ENCODE measurements at places on chromosomes 5 and 9.

DNA sequence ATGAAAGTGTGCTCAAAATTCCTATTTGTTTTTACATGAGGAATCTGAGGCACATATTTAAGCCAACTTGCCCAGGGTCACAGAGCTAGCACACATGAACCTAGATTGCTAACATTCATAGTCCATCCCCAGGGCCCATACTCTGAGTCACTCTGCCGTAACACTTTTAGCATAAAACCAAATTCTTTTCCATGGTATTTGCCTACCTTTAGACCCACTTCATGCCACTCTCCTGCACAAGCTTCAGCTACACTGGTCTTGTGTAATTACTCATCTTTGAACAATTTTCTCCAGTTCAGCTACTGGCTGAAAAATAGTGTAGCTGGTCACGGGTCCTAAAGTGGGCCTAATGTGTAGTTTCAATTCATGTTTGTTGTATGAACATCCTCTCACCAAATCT, 200.7 kb downstream of the SLC12A2 start:
- DNase-seq = no peak

DNA sequence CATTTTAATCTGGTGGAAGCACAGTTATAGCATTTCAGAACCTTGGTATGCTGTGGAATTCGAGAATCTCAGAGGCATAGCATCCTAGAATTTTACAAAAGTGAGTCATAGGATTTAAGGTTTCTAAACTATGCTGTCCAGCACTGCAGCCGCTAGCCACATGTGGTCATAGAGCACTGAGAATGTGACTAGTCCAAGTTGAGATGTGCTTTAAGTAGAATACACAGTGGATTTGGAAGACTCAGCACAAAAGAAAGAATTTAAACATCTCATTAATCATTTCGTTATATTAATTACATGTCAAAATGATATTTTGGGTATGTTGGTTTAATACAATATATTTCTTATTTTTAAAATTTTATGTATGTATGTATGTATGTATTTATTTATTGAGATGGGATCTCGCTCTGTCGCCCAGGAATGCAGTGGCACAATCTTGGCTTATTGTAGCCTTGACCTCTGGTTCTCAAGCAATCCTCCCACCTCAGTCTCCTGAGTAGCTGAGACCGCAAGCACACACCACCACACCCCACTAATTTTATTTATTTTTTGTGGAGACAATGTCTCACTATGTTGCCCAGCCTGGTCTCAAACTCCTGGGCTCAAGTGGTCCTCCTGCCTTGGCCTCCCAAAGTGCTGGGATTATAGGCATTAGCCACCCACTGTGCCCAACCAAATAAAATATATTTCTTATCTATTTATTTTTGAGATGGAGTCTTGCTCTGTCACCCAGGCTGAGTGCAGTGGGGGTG, 20.4 kb upstream of the RPS14 start:
- DNase-seq = no peak

- DNase-seq = no peak
These were observed at the start of gene RAI14 for GRCh38 chr5:34656001-34656699. Gene RAI14 (plus strand): TSS chr5:34656328. CDS start chr5:34686920, 30,592 bp downstream.

DNA sequence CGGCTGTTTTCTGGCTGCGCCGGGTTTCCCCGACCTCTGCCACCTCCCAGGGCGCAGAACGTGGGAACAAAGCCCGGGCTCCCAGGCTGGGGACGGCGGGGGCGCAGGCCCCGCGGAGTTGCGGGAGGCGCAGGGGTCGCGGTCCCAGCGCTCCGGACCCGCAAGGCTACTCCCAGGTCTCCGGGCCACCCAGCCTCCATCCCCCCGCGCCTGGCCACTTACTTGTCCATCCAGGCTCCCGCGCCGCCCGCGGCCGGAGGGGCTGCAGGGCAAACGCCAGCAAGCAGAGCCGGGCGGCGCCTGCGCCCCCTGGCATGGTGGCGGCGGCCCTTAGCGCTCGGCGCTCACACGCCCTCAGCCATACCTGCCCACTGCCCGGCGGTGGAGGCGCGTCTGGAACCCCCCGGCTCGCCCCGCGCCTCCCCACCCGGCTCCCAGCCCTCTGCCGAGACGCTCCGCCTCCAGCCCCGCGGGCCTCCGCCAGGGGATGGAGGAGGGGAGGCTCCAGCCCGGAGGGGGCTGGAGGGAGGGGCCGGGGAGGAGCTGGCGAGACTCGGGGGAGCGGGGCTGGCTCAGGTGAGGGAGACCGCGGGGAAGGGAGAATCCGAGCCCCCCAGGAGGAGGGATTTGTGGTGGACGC, at the start of gene ADAM19:
ADAM19 (minus strand) TSS at position 395 of the 640 bp plus-strand sequence; CDS start at position 316, 79 bp downstream.
- DNase-seq = peak; percentile 37

- peak; percentile 2 for DNase-seq
These were observed 75.4 kb downstream of the MRPL36 start for GRCh38 chr5:1723957-1724821.

- DNase-seq = no peak
These were observed 161.4 kb downstream of the CD180 start for GRCh38 chr5:67035098-67035740.

- DNase-seq = no peak
These were observed 117.7 kb downstream of the GAS1 start for GRCh38 chr9:86829496-86830046.

DNA sequence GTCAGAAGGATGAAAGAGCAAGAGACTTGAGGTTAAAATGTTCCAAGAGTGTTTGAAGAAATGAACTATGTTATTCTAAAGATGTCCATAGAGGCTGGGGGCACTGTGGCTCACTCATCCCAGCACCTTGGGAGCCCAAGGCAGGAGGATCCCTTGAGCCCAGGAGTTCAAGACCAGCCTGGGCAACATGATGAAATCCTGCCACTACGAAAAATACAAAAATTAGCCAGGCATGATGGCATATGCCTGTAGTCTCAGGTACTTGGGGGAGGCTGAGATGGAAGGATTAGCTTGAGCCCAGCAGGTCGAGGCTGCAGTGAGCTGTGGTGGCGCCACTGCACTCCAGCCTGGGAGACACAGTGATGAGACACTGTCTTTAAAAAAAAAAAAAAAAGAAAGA, 2.7 kb downstream of the AOPEP start:
- DNase-seq = no peak

GRCh38 chr9:38118862-38119438, 49.9 kb upstream of the SHB start:
- no peak for DNase-seq

GRCh38 chr5:91417219-91417618, 34.1 kb upstream of the ARRDC3 start:
- DNase-seq = no peak

DNA sequence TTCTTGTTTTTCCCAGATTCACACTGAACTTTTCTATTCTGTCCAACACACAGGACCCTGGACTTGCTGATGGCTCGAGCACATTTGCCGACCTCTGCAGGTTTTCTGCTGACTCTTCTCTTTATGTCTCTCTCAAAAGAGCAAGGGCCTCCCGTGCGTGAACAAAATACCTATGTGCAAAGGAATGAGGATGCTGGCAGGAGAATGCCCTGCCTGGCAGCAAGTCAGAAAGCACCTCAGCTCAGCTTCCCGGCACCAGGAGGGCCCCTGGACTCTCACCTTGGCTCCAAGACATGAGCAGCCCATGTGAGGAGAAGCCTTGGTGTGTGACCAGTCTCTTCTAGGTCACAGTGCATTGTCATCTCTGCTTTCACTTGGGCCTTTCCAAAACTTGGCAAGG, 36.1 kb downstream of the PAPPA start:
- DNase-seq = no peak

DNA sequence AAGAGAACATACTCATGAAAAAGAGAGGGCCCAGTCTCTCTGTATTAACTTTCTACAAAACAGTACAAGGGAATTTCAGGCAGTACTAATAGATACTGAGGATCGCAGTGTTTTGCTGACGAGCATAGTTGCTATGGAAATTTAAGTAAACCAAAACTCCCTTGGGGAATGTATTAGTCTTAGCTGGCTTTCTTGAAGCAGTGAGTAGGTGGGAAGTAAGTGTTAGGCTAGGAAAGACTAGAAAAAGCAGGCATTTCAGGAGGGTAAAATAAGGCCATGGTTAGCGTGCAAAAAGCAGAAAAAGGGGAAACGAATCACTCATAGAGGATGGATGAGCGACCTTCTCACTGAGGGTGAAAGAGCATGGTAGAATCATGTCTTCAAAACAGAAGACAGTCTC, 84.3 kb upstream of the ACTBL2 start:
- DNase-seq = no peak

- DNase-seq = no peak
These were observed 43.6 kb upstream of the TRMT10B start for GRCh38 chr9:37710046-37710445.

GRCh38 chr9:87741891-87742290, 16.0 kb downstream of the CTSL start:
- DNase-seq = no peak

GRCh38 chr9:16333691-16334090, 536.8 kb downstream of the BNC2 start:
- DNase-seq = no peak

- no peak for DNase-seq
These were observed 251.8 kb downstream of the NNT start for GRCh38 chr5:43854697-43855292.

DNA sequence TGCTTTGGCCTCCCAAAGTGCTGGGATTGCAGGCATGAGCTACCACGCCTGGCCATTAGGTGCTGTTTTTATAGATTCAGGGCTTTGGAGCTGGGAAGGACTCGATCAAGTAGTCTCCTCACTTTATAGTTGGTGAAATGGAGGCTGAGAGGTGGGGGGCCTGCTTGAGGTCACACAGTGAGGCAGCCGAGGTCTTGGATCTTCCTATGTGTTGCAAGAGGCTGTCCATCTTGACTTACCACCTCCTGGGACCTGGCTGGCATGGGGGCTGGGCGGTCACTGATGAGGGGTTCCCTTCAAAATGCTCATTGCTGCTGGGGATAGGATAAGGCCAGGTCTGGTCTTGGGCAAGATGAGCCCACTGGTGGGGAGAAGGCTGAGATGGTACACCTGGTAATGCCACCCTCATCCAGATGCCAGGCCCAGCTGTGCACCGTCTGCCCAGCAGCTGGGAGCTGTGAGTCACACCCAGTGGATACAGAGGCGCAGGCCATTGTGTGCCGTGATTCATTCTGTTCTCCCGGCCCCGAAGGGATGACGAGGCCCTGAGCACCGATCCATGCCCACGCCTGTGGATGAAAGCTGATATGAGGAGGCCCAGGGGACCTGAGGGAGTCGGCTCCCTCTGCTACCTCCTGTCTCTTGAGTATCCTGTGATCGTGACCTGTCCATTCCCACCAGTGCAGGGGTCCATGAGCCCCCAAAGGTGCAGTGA, 10.5 kb upstream of the NDST1 start:
- DNase-seq = no peak

DNA sequence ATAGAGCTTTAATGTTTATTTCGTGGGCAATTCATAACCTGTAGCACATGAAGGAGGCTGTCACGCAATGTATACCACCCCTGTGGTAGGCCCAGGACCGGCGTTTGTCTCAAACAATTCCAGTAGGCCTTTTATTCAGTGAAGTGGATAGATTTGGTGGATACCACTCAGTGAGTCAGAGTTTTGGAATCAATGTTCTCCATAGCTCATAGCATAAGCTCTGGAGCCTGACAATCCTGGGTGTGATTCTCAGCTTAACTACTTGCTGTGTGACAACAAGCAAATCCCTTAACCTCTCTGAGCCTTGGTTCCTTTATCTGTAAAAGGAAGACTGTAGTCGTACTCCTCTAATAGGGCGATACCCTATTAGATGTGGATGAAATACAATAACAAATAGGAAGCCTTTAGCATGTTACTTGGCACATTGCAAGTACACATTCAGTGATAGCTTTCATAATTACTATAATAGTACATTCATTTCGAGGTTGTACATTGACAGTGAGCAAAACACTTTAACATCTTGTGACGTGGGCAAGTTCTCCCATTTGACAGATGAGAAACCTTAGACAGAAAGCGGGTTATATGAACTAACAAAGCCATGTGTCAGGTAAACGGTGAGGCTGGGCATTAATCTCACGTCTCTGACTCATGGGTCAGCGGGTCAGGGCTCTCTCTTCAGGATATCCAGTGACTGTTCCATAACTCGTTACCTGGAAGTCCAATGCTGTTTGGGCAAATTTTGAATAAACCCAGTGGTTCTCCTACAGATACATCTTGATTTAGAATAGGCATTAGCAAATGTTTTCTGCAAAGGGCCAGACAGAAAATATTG, 130.8 kb downstream of the C9orf152 start:
- DNase-seq = no peak

DNA sequence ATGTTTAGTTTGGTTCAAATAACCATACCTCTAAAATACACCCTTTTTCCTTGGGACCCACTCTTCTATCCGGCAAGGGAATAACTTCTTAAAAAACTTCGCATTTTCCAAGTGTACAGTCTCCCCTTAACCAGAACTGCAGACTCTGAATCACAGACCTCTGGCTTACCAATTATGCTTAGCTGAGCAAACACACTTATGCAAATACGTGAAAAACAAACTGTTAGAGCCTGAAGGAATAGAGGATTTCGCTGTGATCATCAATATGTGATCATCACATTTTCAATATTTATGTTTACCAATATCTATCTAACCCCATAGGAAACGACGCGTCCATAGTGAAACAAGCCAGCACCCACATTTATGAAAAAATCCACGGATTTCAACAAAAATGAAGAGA, 1.3 kb downstream of the LPAR1 start:
- DNase-seq = no peak

- no peak for DNase-seq
These were observed 3.2 kb downstream of the WHRN start for GRCh38 chr9:114501796-114502682.

DNA sequence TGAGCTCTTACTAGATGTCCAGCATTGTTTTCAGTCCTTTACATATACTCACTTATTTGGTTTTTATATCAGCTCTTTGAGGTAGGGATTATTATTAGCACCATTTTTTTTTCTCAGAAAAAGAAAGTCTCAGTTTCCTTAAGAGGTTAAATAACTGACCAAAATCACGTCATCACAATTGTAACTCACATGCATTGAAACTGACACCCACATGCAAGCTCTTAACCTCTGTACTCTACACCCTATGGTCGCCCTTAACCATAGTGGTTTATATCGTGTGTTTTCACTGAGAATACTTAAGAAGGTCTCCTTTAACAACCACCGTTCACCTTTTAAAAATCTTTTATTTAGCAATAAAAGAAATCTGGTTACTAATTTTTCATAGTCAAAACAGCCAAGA, 61.0 kb downstream of the PRDM6 start:
- DNase-seq = no peak

DNA sequence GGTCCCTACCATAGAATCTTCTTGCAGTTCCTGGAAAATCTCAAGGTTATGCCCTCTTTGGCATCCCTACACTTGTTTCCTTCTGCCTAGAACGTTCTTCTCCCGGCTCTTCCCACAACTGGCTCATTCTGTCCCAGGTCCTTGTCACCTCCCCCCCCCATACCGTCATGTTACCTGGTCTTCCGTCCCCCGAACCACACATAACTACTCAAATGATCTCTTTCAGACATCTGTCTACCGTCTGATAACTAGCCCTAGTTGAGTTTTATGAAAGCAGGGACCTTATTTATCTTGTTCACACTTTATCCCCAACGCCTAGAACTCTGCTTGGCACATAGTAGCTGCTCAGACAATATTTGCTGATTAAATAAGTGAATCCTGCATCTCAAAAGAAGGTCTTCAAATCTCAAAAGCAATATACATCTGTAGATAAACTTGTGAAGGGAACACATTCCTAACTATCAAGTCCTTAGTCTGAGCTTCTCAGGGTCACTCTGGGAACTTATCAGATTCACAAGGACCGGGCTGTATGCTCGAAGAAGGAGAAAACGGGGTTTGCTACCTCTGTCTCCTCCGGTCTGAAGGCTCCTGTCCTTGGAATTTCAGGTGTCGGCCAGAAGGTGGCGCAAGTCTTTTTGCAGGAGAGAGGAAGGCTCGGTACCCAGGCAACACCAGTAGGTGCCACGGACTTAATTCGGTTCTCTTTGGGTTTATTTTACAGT, 30.0 kb downstream of the LCP2 start:
- DNase-seq = peak; percentile 71

- peak; percentile 33 for DNase-seq
These were observed 3.8 kb upstream of the NPDC1 start for GRCh38 chr9:137049544-137050449.
